Skin of body (tissue), 3 donors: ENCODE measurements at places on chromosomes 7 and 10.

- DNase-seq, result peak; percentile 48
Measured at GRCh38 chr7:82044497-82045080, 274.7 kb upstream of the HGF start.

DNA sequence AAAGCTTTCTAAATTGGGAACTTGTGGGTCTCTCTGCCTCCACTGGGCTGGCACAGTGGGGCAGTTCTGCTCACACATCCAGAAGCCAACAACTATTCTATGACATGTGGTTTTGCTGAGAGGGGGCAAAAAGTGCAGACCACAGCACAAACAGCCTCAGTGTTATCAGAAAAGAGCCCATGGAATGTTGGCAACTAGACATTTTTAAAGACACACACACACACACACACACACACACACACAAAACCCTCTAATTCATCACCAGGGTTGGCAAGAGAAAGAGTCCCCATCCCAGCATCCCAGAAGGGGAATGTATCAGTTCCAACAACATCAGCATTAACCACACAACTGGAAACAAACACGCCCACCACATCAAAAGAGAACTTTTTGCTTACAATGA is 117.1 kb downstream of the FGFR2 start:
- DNase-seq, result peak; percentile 70

- DNase-seq, result no peak
Measured at GRCh38 chr7:544338-545221, 24.9 kb upstream of the PDGFA start.

DNA sequence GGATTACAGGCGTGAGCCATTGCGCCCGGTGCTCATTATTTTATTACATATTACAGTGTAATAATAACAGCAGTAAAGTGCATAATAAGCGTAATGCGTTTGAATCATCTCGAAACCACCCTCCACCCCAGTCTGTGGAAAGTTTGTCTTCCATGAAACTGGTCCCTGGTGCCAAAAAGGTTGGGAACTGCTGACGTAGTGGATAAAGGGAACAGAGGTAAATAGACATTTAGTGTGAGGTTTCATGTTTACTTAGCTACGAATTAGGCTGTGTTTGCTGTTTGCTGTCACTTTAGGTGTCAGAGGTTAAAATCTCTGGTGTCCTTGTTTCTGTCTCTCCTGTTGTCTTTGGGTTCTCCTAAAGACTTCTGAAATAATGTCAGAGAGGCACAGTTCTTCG is 60.3 kb upstream of the SLC39A12 start:
- DNase-seq, result no peak

- DNase-seq, result no peak
Measured at GRCh38 chr7:91375378-91375777, 111.1 kb downstream of the FZD1 start.

DNA sequence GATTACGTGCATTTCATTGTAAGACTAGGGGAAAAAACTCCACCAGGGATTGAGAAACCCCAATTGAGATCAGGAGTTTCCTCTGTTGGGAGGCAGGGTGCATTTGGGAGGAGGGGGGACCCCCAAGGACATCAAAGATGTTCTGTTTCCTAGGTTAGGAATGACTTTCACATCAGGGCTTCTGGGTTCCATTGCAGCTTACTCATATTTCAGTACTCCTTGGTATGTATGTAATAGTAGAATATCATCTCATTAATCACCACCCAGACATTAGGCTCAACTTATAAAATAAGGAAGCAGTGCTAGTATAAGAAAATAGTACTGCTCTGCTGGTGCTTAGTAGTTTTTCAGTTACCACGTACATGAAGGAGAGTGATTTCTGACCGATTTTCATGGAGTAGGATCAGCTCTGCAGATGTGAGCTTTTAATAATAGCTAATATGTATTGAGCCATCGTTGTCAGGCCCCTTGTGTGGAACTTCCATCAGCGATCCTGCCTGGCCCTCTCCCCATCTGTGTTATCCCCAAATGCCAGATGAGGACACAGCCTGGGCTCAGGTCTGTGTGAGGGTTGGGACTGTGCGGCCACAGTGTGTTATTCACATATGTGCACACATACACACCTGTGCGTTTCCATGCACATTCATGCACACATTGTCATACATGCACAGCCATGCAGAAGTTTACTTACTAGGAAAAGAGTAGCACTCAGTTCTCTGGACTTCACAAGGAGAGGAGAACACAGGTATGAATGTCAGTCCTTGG is 23.5 kb downstream of the UPP1 start:
- no peak for DNase-seq

DNA sequence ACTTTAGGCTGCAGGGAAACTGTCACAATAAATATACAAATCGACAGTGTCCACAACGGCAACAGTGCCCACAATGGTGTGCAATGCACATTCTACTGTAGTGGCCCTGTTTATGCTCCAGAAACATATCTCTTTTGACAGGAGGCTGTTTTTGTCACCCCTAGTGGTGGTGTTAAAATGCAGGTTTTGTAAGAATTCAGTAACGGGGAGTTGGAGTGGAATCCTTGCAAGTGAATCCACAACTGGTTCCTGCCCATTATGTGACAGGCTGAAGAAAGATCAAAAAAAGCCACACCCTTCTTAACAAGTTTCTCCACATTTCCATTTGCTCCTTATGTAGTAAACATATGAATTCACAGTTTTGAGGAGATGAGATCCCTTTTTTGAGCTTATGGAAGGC is 58.5 kb downstream of the BEND7 start:
- no peak for DNase-seq
